ENCODE measurements at places on chromosomes 2 and 18.

- H3K4me3 ChIP-seq: no peak overlapping the region
- no peaks in the 10 kb centered on the region for H3K36me3 ChIP-seq
- peaks cover 41% of the 10 kb centered on the region for H3K4me1 ChIP-seq
- DNase-seq: no peak
Observed at GRCh38 chr2:86229221-86229620, 30.0 kb downstream of the MRPL35 start.

GRCh38 chr18:73962256-73962655, 185.4 kb downstream of the FBXO15 start:
- no peaks in the 10 kb centered on the region for H3K27me3 ChIP-seq
- no peak for DNase-seq

DNA sequence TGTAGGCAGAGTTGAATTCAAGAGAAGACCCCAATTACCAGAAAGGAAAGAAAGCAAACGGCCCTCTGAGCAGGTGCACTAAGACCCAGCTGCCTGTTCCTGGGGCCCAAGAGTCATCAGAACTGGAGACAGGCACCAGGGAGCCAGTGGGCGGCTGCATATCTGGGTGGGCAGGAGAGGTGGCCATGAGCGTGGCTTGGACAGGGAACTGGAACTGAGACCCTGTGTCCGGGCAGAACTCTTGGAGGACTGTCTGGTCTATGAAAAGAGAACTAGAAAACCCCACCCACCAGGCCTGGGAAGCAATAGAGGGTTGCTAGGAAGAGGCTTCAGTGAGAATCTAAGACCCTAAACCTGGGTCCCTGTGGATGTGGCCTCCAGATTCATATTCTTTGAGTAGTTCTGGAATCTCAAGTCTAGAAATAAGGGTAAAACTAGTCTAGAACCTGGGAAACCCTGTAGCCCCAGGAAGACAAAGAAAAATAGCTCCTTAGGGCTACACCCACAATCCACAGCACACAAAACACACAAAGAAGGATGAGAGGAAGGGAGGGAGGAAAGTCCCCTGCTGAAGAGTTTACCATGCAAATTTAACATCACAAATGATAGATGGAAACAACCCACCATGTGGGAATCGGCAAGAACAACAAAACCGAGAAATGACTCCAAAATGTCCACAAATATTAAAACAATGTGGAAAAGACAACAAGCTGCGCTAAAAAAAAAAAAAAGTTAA, 147.0 kb downstream of the HDAC4 start:
- no peaks in the 10 kb centered on the region for H3K27me3 ChIP-seq
- H3K36me3 ChIP-seq: peaks cover 4% of the 10 kb centered on the region
- peak overlapping the region; percentile 84 for H3K27ac ChIP-seq
- DNase-seq: peak; percentile 37

- no peaks in the 10 kb centered on the region for H3K36me3 ChIP-seq
- H3K27me3 ChIP-seq: peaks cover 12% of the 10 kb centered on the region
- no peak overlapping the region for H3K4me3 ChIP-seq
Observed at GRCh38 chr2:176488431-176488830, 219.2 kb downstream of the MTX2 start.

GRCh38 chr18:25111377-25112288, 240.3 kb downstream of the ZNF521 start:
- H3K4me3 ChIP-seq: no peak overlapping the region
- no peaks in the 10 kb centered on the region for H3K36me3 ChIP-seq
- DNase-seq: no peak
- no peaks in the 10 kb centered on the region for H3K27me3 ChIP-seq
- no peak overlapping the region for H3K27ac ChIP-seq

DNA sequence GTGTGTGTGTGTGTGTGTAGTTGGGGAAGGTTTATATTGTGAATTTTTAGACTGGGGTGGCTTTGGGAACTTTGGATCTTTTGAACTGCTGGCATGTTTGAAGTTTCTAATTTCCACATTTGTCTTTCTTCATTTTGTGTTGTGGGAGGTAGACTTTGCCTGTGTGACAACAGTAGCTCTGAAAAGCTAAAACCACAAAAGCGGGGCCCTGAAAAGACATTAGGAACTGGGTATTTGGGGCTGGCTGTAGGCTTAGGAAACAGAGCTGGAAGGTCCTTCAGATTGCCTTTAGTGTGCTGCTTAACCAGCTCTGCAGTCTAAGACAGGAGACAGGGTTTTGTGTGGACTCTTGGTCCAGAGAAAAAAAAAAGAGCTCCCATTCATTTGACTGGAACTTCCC, 27.2 kb upstream of the DOCK10 start:
- no peaks in the 10 kb centered on the region for H3K36me3 ChIP-seq

- no peaks in the 10 kb centered on the region for H3K4me1 ChIP-seq
- H3K27me3 ChIP-seq: no peaks in the 10 kb centered on the region
- no peak overlapping the region for H3K4me3 ChIP-seq
- H3K36me3 ChIP-seq: no peaks in the 10 kb centered on the region
- H3K27ac ChIP-seq: no peak overlapping the region
Observed at GRCh38 chr2:23327416-23327815, 57.6 kb upstream of the KLHL29 start.

- H3K36me3 ChIP-seq: no peaks in the 10 kb centered on the region
- no peaks in the 10 kb centered on the region for H3K4me1 ChIP-seq
- H3K27me3 ChIP-seq: no peaks in the 10 kb centered on the region
- no peak within 1 kb of the TSS for H3K27ac ChIP-seq
Observed at GRCh38 chr18:63476668-63477067, at the start of gene SERPINB5. TSS of gene SERPINB5 (plus strand) at chr18:63476958. CDS start at chr18:63484429, 7,471 bp downstream.

GRCh38 chr2:172038604-172039003, 38.9 kb downstream of the METAP1D start:
- H3K4me1 ChIP-seq: no peaks in the 10 kb centered on the region
- H3K27ac ChIP-seq: no peak overlapping the region
- H3K4me3 ChIP-seq: no peak overlapping the region
- no peaks in the 10 kb centered on the region for H3K27me3 ChIP-seq
- no peak for DNase-seq

DNA sequence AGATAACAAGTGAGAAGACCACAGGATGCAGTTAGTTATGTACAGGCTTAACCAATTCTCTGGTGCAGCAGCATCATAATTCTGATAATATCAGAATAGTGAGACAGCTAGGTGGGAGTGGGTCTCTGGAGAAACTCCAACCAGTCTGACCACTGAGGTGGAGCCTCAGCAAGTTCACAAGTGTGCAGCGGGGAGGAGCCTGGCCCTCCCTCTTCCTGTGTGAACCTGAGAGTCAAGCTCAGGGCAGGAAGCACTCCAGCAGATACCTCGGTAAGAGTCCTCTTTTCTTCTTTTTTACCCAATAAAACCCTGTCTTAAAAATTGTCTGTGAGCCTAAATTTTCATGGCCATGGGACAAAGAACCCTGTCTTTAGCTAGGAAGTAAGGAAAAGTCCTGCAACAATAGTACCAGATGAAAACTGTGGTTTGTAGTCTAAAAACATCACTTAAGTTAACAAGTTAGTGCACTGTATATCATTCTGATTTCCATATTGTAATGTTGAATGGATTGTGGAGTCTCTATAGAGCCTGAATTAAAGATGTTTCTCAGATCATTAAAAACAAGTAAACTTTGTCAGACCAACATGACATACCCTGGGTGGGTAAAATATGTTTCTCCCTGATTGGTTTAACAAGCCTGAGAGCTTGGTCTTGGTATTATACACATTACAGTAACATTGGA, 370.8 kb downstream of the TMEM182 start:
- DNase-seq: no peak
- no peaks in the 10 kb centered on the region for H3K36me3 ChIP-seq
- no peaks in the 10 kb centered on the region for H3K4me1 ChIP-seq
- H3K4me3 ChIP-seq: no peak overlapping the region

DNA sequence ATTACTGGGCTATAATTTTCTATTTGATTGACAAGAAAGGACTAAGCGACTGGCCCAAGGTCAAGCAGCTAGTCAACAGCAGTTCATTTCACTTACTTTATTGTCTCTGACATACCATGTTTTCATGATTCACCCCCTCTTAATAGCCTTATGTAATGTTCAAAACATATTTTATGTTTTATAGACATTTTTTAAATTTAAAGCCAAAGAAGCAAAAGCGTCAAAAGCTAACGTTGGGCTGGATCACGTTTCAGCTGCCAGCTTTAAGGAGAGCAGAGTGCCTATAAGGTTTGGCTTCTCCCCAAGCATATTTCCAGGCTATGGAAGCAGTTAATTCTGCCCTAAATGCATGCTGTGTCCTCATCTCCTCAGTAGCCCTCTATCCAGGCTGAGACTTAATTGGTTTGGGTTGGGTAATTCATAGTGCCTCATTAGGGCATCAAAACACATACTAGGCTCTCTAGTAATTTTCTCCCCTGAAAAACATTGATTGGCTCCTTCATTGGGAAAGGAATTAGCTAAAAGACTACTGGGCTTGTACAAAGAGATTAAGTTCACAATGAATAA, 94.8 kb upstream of the CREB1 start:
- H3K36me3 ChIP-seq: no peaks in the 10 kb centered on the region
- H3K27me3 ChIP-seq: no peaks in the 10 kb centered on the region
- H3K4me1 ChIP-seq: no peaks in the 10 kb centered on the region
- no peak for DNase-seq
- no peak overlapping the region for H3K4me3 ChIP-seq

GRCh38 chr2:143193121-143193520, 63.9 kb downstream of the ARHGAP15 start:
- no peak overlapping the region for H3K4me3 ChIP-seq
- H3K27me3 ChIP-seq: no peaks in the 10 kb centered on the region
- H3K4me1 ChIP-seq: no peaks in the 10 kb centered on the region
- DNase-seq: no peak
- peaks cover 33% of the 10 kb centered on the region for H3K36me3 ChIP-seq

- H3K27ac ChIP-seq: no peak overlapping the region
- no peak for DNase-seq
- peaks cover 51% of the 10 kb centered on the region for H3K27me3 ChIP-seq
- H3K36me3 ChIP-seq: no peaks in the 10 kb centered on the region
- H3K4me3 ChIP-seq: no peak overlapping the region
Observed at GRCh38 chr2:218888341-218888740, 7.7 kb downstream of the WNT10A start.

DNA sequence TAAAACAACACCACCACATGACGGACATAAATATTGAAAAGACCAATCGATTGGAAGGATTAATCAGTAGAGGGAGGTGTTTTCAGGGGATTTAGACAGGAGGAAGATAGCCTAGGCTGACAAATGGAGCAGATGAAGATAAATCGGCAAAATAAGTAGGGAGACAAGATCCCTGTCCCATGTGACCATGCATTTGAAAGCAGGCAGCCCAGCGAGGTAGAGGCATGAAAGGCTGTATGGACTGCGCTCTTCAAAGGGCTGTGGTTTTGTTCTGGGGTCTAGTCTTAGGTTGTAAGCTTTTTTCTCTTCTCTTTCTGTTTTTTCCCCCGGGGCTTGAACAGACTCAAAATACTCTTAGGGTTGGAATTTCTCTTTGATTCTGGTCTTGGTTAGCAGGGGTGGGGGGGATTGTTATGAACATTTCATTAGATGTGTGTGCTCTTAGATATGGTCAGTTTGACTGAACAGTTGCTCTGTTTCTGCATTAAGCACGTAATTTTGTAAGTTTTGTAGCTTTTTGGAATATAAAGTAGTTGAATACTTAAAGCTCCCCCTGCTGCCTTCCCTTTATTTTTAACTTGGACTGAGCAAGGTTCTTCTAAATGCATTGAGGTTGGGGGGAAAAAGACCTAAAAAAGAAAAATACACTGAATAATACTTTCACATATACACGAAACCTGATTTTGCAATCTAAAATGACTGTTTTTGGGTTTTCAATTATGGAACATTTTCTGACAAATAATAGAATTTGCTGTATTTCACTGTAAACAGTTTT, 32.2 kb downstream of the ZNF532 start:
- no peak for DNase-seq
- H3K36me3 ChIP-seq: no peaks in the 10 kb centered on the region
- no peak overlapping the region for H3K27ac ChIP-seq

- H3K27me3 ChIP-seq: peaks cover 14% of the 10 kb centered on the region
- no peak overlapping the region for H3K27ac ChIP-seq
- no peaks in the 10 kb centered on the region for H3K36me3 ChIP-seq
- H3K4me1 ChIP-seq: peaks cover 11% of the 10 kb centered on the region
Observed at GRCh38 chr18:12652861-12653401, 5.0 kb downstream of the SPIRE1 start.

DNA sequence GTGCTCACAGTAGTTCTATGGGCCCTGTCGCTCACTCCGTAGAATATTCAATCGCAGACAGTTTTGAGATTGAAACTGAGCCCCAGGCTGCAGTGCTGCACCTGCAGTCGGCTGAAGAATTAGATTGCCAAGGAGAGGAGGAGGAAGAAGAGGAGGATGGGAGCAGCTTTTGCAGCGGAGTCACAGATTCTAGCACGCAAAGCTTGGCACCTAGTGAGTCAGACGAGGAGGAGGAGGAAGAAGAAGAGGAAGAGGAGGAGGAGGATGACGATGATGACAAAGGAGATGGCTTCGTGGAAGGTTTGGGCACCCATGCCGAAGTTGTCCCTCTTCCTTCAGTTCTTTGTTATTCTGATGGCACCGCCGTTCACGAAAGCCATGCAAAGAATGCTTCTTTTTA, 115.2 kb downstream of the GALNT3 start:
- no peaks in the 10 kb centered on the region for H3K27me3 ChIP-seq
- no peaks in the 10 kb centered on the region for H3K4me1 ChIP-seq
- H3K4me3 ChIP-seq: no peak overlapping the region

DNA sequence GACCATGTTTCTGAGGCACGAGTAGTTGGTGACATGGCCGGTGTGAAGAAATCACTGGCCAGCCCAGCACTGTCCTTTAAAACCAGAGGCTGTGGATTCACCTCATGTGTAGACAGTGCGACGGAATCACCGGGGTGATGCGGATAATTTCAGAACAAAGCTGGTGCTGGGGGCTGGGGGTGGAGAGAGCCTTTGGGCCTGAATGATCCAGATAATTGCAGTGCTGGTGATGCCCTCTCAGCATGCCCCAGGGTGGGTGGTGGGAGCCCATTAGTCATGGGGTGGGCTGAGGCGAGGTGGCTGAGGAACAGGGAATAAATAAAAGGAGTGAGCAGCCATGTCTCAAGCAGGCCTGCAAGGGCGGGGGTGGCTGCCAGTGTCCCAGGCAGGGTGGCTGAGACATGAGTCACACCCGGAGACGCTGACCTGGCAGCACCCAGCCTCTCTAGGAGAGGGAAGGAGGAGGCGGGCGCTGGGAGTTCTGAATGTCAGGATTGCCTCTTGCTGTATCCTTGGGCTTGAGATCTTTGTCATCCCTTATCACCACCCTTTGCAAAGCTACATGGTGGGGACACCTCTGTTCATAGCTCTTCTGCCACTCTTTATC, 151.1 kb upstream of the MSH6 start:
- H3K4me1 ChIP-seq: no peaks in the 10 kb centered on the region
- H3K27me3 ChIP-seq: no peaks in the 10 kb centered on the region
- H3K4me3 ChIP-seq: no peak overlapping the region
- no peak overlapping the region for H3K27ac ChIP-seq
- no peak for DNase-seq
- H3K36me3 ChIP-seq: no peaks in the 10 kb centered on the region

GRCh38 chr2:165067643-165068486, 112.5 kb upstream of the SLC38A11 start:
- no peaks in the 10 kb centered on the region for H3K27me3 ChIP-seq
- DNase-seq: no peak
- H3K27ac ChIP-seq: no peak overlapping the region
- H3K36me3 ChIP-seq: no peaks in the 10 kb centered on the region
- no peaks in the 10 kb centered on the region for H3K4me1 ChIP-seq

GRCh38 chr2:47194410-47194809, 39.3 kb upstream of the STPG4 start:
- H3K27me3 ChIP-seq: no peaks in the 10 kb centered on the region
- H3K4me1 ChIP-seq: peaks cover 17% of the 10 kb centered on the region
- no peaks in the 10 kb centered on the region for H3K36me3 ChIP-seq
- H3K4me3 ChIP-seq: no peak overlapping the region
- H3K27ac ChIP-seq: no peak overlapping the region
- no peak for DNase-seq
